ENCODE measurements at places on chromosomes 11 and 22.

GRCh38 chr11:115545581-115546210 is 41.5 kb upstream of the CADM1 start:
- no peak for DNase-seq

- peak; percentile 72 for DNase-seq
These were observed 43.4 kb upstream of the MICAL2 start for GRCh38 chr11:12066799-12067508.

- DNase-seq: no peak
These were observed 19.6 kb downstream of the ACER3 start for GRCh38 chr11:76880314-76880713.

DNA sequence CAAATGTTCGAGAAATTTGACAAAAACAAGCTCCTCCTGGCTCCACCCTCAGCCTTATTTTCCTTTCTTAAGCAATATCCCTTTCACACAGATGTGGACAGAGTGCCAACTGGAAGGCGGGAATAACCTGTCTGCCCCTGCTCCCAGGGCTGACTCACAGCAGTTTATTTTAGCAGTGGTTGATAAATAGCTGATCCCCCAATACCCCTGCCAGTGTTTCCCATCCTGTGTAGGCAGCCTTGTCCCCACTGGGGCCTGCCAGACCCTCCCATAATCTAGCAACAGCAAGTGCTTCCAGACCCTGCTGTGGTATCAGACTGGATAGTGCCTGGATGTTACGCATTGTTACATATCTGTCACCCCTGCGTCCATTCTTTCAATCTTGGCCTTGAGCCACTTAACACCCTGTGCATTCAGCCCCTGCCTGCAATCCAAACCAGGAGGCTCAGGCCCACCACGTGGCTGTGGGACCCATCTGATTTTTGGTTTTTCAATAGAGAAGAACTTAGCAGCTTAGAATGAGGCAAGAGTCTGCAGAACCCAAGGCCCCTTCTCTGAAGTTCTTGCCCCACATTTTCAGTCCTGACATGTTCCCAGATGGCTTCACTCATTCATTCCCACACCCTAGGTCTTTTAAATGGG is 53.7 kb downstream of the PARVA start:
- peak; percentile 87 for DNase-seq

DNA sequence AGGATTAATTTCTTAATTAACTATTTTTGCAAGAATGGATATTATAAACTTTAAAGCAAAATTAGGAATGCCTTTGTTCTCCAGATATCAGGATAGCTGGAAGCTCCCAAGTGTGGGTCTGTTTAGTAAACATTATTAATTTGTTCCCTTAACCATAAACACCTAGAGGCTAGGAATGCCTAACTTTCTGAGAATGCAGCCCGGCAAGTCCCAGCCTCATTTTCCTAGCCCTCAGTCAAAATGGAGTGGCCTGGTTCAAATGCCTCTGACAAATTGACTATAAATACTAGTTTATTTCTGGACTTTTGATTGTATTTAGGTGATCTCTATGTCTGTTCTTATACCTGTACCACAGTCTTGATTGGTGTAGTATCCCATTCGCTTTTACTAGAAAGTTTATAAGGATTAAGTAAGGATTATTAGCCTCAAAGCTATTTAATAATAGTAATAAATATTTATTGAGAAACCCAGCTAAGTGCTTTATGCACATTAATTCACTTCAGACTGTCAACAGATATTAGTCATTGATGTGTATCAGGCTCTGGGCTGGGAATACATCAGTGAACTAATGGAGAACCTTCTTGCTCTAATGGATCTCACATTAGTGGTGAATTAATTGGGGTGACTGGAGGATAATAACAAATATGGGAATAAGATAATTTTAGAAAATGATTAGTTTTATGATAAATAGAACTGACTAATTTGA is 25.8 kb downstream of the PPME1 start:
- no peak for DNase-seq

- DNase-seq: peak; percentile 6
These were observed 571 bp downstream of the CCDC15 start for GRCh38 chr11:124954590-124954955.

- peak; percentile 73 for DNase-seq
These were observed 165.6 kb downstream of the ETS1 start for GRCh38 chr11:128421577-128422330.

DNA sequence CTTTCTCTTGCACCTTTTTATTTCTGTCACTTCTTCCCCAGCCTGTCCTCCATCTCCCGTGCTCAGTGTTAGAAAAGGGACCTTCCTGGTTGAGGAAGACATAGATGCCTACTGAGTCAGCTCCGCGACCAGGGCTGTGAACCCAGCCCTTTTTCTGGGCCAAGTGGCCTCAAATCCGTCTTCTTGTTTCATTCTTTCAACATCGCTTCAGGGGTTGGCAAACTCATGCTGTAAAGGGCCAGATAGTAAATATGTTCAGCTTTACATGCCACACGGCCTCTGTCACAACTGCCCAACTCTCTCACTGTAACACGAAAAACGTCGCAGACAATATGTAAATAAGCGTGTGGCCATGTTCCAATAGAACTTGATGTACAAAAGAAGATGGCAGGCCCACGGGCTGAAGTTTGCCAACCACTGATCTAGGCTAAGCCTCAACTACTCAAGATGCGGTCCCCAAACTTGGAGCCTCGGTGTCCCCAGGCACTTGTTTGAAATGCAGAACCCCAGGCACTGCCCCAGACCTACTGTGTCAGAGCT is 338.4 kb downstream of the MN1 start:
- DNase-seq: no peak

GRCh38 chr11:45860764-45861510 is 13.7 kb downstream of the CRY2 start:
- no peak for DNase-seq

GRCh38 chr11:118046964-118047700 is 29.7 kb upstream of the TMPRSS4 start:
- DNase-seq: no peak

GRCh38 chr11:72066855-72067254 is 13.5 kb downstream of the NUMA1 start:
- no peak for DNase-seq

GRCh38 chr11:28318871-28319270 is 210.7 kb downstream of the METTL15 start:
- DNase-seq: no peak

DNA sequence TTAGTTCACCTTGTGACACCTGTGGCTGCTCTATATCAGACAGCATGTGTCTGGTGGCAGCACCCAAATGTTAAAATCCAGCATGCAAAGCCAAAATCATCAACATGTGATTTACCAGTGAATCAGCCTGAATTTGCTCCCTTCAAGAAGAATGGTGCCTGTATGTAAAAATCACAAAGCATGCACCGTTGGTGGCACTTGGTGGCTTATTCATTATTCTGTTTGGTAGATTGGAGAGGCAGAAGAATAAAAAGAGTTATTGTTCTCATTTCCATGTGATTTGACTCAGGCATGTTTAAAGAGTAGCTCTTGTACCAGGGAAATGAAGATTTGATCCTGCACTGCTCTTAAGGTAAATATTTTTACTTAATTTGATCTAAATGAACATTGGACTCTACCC is 143.9 kb upstream of the MPPED2 start:
- no peak for DNase-seq

GRCh38 chr11:130738611-130739010 is 177.7 kb downstream of the SNX19 start:
- DNase-seq: peak; percentile 76

DNA sequence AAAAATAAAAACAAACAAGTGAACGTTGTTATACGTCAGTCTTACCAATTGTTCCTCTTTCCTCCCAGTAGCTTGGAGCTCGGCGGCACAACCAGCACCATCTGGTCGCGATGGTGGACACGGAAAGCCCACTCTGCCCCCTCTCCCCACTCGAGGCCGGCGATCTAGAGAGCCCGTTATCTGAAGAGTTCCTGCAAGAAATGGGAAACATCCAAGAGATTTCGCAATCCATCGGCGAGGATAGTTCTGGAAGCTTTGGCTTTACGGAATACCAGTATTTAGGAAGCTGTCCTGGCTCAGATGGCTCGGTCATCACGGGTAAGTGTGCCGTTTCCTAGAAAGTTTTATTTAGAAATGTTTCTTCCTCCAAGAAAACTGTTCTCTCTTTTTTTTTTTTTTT is 47.9 kb downstream of the PPARA start:
- no peak for DNase-seq

DNA sequence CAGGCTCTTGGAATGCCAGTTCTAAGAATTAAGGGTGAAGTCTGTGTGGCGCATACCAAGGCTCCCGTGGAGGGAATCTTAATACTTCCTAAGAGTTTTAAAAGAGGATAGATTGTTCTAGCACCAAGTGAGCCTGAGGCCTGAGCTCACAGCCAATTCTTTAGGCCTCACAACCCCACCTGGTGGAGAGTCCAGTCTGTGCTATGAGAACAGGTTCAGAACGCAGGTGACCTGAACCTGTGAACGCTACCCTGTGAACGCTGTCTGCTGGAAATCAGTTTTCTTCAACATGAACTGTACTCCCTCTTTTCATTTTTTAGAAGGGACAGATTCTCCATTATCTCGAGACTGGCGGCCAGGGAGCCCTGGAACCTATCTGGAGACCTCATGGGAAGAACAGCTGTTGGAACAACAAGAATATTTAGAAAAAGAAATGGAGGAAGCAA is 43.2 kb upstream of the DLAT start:
- peak; percentile 18 for DNase-seq

- DNase-seq: no peak
These were observed 4.8 kb upstream of the SLC39A13 start for GRCh38 chr11:47403571-47403970.

DNA sequence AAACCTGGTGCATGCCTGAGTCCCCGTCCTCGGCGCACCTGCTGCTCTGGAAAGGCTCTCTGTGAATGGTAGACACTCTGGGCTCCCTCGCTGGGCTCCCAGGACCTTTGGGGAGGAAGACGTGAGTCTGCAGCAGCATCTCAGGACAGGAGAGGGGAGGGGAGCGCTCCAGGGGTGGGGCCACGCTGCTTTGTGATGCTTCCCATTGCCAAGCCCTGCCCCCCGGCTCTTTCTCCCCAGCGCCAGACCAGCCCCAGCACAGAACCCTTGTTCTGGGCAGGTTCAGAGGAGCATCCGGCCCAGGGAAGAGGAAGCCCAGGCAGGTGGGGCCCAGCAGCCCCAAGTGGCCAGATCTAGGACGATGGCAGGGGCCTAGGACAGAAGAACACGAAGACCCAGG is 111.2 kb downstream of the BRD1 start:
- no peak for DNase-seq

GRCh38 chr22:27405672-27406388 is 395.7 kb downstream of the MN1 start:
- DNase-seq: peak; percentile 53

GRCh38 chr11:130092661-130093060 is 23.0 kb downstream of the APLP2 start:
- no peak for DNase-seq

DNA sequence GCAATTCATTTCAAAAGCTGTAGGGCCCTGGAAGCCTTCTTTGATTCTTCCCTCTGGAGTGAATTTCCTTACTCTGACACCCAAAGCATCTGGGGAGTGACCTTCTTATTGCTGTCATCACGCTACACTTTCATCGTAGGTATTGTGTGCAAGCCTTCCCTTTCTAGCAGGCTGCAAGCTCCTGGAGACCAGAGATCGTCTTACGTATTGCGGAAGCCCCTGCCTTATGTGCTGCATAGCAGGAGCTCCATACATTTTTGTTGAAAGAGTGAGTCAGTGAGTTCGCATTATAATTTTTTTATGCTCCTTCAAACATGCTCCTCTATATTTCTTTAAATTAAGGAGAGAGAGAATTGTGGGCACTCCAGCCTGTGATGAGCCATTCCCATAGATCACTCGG is 21.2 kb upstream of the TMEM218 start:
- DNase-seq: no peak

GRCh38 chr11:99571094-99571493 is 550.3 kb downstream of the CNTN5 start:
- DNase-seq: no peak

DNA sequence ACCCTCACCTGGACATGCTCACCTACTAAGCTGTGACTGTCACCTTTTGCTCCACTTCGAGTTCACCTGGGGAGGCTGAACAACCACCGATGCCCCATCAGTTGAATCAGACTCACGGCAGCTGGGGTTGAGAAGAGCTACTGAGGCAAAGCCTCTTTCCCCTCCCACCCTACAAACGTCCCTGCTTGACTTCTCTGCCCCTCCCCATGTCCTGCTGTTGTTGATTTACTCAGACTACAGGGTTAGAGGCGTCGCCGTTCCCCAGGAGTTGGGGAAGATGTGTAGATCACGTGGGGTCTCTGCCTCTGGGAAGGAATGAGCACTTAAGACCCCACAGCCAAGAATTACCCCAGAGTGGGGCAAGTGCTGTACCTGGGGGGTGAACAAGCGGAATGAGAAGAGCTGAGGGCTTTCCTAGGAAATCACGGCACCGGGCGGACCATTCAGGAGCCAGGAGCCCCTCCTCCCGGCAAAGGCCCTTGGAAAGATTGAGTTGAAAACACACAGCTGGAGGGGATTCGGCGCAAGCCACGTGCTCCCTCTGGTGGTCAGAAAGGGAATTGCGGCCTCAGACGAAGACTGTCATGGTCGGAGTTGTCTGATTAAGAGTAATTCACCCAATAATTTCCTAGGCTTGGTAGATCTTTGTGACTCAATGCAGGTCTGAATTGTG is 7.0 kb downstream of the FXYD2 start:
- peak; percentile 73 for DNase-seq

GRCh38 chr22:27461470-27461869 is 340.1 kb downstream of the MN1 start:
- peak; percentile 99 for DNase-seq

DNA sequence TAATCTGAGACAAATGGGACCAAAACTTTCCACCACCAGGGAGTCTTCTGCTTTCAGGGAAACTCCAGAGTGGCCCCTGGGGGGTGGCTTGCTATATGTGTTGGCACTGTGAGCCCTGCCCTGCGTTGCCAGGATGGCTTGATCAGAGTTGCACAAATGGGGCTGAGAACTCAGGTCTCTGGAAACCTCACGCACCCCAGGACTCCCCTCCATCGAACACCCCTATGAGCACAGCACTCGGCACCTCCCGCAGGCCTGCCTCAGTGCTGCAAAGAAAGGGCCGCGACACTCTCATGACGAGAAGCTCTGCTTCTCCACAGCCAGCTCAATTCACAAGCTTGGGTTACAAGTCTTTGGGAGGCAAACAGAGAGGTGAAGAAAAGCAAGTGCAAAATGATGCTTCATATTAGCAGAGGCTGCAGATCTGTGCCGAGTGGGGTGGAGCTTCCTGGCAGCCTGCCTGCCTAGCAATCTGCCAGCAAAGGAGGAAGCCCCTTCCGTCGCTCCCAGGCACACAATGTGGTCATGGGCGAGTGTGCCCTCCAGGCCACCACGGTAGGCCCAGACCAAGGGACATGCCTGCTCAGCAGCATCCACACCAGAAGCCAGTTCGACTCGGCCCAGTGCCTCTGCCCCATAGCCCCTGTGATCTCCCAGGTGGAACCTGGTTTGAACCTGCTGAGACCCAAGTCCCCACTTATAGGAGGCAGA is 55.7 kb downstream of the MYH9 start:
- DNase-seq: peak; percentile 80
